ENCODE measurements at places on chromosomes 5 and 9.

DNA sequence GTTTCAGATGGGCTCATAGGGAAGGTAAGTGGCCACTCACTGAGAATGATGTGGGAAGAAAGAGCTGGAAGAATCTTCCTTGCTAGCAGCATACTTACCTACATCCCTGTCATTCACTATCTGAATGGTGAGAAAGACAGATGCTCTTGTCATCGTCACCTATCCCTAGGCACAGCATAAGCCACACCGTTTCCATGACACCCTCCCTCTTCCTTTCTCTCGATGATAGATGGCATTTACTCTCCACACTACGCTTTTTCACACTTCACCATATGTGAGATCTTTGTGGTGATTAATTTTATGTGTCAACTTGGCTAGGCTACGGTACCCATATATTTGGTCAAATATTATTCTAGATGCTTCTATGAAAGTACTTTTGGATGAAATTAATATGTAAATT is 44.4 kb upstream of the FER start:
- DNase-seq: no peak

DNA sequence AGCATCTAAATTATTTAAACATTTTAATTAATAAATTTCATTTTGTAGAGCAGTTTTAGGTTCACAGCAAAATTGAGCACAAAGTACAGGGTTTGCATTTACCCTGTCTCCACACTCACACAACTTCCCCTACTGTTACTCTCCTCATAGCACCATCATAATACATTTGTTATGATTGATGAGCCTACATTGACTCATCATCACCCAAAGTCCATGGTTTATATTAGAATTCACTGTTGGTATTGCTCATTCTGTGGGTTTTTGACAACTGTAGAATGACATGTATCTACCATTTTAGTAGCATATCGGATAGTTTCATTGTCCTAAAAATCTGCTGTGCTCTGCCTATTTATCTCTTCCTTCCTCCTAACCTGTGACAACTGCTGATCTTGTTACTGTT is 411.1 kb upstream of the MPDZ start:
- no peak for DNase-seq

- no peak for DNase-seq
These were observed 64.2 kb downstream of the FGF18 start for GRCh38 chr5:171483551-171484135.

- no peak for DNase-seq
These were observed 32.5 kb downstream of the CSF1R start for GRCh38 chr5:150053713-150054392.

DNA sequence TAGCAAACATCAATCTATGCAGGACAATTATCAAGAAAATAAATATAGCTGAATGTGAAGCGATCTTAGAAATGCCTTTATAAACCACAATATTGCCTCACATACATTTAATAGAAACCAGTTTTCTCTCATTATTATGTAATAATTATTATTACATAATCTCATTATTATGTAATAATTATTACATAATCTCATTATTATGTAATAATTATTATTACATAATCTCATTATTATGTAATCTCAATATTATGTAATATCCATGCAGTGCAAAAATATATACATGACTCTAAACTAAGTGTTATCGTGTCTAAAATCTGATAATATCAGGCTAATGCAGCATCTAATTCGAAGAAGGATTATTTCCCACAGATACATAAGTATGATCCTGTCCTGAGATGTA is 563.9 kb upstream of the SEMA6A start:
- DNase-seq: no peak

GRCh38 chr9:136856541-136857141 is 4.5 kb downstream of the MAMDC4 start:
- DNase-seq: no peak

GRCh38 chr9:4829969-4830368 is 37.2 kb downstream of the RCL1 start:
- DNase-seq: peak; percentile 15

- peak; percentile 14 for DNase-seq
These were observed 139.9 kb downstream of the PIP5K1B start for GRCh38 chr9:68844631-68845612.

GRCh38 chr5:67677422-67677970 is 480.9 kb upstream of the CD180 start:
- DNase-seq: no peak

GRCh38 chr9:86434039-86434726 is 80.0 kb upstream of the TUT7 start:
- peak; percentile 71 for DNase-seq

DNA sequence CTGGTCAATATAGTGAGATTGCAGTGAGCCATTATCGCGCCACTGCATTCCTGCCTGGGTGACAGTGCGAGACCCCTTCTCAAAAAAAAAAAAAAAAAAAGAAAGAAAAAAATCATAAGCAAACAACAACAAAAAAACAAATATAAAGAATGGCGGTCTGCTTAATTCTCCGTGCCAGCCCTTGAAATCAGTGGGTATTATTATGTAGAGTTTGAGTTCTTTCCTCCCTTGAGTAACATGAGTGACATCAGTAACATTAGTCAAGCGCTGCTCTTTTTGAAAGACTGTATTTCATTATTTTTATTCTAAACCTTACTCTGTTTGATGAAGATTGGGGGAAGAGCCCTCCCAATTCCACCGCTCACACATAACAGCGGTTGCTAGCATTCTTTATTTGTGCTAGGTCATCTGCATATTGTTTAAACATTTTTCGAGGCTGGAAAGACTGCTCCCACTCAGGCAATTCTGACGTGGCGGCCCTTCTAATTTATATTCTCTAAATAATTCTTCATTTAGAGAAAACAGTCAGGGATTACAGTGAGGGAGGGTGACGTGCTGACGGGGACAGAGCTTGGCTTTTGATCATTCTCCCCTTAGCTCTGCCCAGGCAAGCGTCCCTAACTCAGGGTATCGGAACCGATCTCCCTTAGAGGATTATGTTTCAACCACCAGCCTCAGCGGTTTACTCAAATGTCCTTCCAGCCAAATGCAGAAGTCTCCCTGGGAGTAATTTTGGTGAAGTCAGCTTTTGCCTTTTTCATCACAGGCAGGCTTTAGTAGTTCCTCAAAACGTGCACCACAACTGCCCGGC is 860 bp upstream of the MARCHF6 start:
- DNase-seq: no peak

- no peak for DNase-seq
These were observed 65.2 kb downstream of the C9orf50 start for GRCh38 chr9:129555512-129556215.

DNA sequence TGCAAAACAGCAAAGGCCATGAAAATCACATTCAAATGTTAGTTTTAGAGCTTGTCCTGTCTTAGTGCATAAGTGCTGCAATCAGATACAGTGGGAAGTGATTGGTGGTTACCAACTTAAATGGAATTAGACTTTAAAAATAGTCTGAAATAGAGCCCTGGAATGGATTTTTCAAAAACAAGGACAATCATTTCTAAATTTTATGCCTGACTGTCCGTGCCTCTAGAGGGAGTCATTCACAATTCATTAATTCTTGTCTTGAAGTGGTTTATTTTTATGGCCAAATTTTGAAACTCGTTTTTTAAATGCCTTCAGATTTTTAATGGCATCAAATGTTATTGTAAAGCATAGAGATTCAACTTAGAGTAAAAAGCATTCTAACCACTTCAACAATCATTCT is 561.8 kb upstream of the DAB2 start:
- no peak for DNase-seq

GRCh38 chr5:4984461-4984860 is 155.7 kb upstream of the ADAMTS16 start:
- DNase-seq: no peak

DNA sequence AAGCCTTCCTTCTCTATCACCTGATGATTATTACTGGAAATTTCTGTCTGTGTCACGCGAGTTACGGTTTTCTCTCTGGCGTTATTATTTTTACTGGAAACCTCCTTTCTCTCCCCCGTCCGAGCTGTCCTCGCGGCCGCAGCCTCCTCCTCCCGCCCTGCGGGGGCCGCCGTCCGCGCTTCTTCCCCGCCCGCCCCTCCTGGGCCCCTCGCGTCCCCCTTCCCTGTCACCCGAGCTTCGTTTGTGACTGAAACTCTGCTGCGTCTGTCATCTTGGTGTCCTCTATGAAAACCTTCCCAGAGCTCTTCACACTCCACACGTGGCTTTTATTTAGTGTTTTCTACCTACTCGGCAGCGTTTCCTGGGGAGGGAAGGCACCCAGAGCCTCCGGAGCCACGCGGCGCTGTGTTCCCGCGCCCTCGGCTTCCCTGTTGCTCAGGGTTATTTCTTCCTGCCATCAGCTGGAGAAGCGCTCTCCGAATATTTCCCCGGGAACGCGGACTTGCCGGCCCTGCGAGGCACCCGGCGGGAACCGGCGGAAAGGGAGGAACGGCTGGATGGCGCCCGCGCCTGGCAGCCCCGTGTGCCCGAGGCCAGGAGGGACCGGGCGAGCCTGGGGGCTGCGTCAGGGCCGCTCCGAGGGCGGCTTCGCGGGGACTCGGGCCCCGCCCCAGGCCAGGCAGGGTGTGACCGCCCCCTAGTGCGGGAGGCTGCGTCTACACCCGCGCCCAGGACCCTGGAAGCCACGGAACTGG is 33.9 kb downstream of the TRIP13 start:
- peak; percentile 64 for DNase-seq

DNA sequence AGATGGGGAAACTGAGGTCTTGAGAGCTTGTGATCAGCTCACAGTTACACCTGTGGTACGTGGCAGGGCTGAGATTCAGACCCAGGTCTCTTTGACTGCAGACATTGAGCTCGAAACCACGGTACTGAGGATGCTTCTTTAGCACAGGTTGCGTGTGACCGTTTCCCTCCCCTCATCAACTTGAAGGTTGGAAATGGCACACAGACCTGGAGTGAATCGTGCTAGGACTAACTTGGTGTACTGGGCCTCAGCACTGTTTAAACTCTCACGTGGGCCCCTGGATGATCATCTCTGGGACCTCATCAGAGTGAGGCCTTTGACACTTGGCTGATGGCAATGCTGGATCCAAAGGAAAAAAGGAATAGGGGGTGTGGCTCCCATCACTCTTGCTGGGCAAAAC is 106.0 kb downstream of the MVB12B start:
- DNase-seq: no peak

- no peak for DNase-seq
These were observed 40.4 kb downstream of the LIX1 start for GRCh38 chr5:97102010-97102470.

GRCh38 chr5:145072889-145073288 is 762.3 kb downstream of the PRELID2 start:
- DNase-seq: no peak

- DNase-seq: peak; percentile 87
These were observed 11.2 kb downstream of the DNAJB5 start for GRCh38 chr9:35000535-35001284.
